ENCODE measurements at places on chromosomes 1 and 21.

DNA sequence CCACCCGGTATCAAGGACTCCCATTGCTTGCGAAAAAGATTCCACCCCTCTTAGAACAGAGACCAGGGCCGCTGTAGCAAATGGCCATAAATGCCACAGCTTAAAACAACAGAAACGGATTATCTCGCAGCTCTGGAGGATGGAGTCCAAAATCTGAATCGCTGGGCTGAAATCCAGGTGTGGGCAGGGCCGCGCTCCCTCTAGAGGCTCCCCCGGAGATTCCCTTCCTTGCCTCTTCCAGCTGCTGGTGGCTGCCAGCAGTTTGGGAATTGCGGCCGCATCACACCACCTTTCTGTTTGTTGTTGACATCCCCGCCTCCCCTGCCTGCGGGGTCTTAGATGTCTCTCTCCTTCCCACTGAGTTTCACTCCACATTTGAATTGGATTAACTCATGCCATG lies 15.6 kb downstream of the PDE9A start:
- DNase-seq: no peak
- H3K36me3 ChIP-seq: no peaks in the 10 kb centered on the region
- peaks cover 7% of the 10 kb centered on the region for H3K4me1 ChIP-seq

DNA sequence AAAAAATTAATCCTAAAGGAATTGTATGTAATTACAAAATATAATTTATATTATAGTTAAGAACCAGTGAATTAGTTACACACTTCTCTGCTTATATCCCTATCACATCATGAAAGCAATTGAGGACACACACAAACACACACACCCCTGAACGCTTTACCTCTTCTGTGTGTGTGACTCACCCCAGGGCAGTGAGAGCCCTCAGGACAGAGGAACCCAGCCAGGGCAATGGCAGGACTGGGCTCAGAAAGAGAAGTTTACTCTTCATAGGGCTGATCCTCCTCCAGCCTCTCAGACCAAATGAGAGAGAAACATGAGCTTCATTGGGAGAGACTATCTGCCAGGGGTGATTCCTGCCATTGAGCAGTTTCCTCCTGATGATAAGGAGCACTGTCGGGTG lies 38.1 kb downstream of the SLC44A3 start:
- H3K4me1 ChIP-seq: peaks cover 7% of the 10 kb centered on the region
- no peak overlapping the region for H3K4me3 ChIP-seq
- H3K27ac ChIP-seq: no peak overlapping the region

DNA sequence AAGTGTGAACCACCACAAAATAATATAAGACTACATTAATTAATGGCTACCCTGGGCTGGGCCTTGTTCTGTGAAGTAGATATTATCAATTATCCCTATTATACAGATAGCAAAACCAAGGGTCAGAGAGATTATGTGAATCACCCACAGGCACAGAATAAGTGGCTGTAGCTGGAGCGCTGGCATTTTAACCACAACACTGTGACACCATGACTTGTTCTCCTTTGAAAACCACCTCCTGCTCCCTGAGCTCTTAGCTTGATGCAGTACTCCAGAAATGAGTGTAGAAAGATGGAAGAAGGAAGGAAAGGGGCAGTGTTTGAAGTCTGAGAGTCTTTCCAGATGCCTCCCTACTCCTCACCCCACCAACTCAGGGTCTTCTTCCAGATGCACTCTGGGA lies 29.5 kb upstream of the JUN start:
- H3K4me1 ChIP-seq: peaks cover 36% of the 10 kb centered on the region
- DNase-seq: no peak
- H3K4me3 ChIP-seq: peak overlapping the region; percentile 74
- H3K36me3 ChIP-seq: no peaks in the 10 kb centered on the region
- peak overlapping the region; percentile 87 for H3K27ac ChIP-seq

- H3K27ac ChIP-seq: no peak overlapping the region
- no peak for DNase-seq
- H3K4me1 ChIP-seq: peaks cover 4% of the 10 kb centered on the region
- H3K4me3 ChIP-seq: no peak overlapping the region
- peaks cover 7% of the 10 kb centered on the region for H3K36me3 ChIP-seq
- no peaks in the 10 kb centered on the region for H3K27me3 ChIP-seq
These were observed 121.5 kb downstream of the CLIC6 start for GRCh38 chr21:34790341-34790740.

GRCh38 chr1:9121496-9122409 lies 7.1 kb downstream of the GPR157 start:
- peak; percentile 25 for DNase-seq
- H3K27ac ChIP-seq: peak overlapping the region; percentile 67
- H3K4me3 ChIP-seq: peak overlapping the region; percentile 36
- peaks cover 16% of the 10 kb centered on the region for H3K4me1 ChIP-seq

DNA sequence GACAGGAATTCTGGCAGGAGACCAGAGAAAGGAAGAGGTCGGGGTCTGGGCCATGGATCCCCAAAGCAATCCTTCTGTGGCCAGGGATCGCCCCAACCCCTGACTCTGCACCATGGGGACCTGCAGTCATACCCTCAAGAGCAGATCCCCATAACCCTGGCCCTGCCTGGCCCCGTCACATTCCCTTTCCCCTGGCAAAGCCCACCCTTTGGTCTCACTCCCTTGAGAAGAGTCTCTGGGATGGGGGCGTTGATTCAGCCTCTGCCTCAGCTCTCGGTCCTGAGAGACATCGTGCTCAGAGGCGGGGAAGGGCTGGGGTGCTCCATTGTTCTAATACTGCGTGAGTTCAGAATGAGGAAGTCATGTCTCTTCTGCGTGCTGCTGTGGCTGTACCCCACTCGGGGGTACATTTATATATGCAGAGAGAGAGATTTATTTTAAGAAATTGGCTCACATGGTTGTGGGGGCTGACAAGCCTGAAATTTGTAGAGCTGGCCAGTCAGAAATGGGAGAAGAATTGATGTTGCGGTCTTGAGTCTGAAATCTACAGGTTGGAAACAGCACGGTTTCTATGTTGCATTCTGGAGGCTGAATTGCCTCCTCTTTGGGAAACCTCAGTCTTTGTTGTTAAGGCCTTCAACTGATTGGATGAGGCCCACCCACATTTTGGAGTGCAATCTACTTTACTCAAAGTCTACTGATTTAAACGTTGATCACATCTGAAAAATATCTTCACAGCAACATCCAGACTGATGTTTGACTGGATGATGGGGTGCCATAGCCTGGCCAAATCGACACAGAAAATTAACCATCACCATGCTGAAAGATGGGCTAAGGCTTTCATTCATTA lies 4.2 kb upstream of the PADI2 start:
- no peaks in the 10 kb centered on the region for H3K36me3 ChIP-seq
- H3K4me3 ChIP-seq: no peak overlapping the region
- DNase-seq: no peak
- peaks cover 40% of the 10 kb centered on the region for H3K27me3 ChIP-seq

DNA sequence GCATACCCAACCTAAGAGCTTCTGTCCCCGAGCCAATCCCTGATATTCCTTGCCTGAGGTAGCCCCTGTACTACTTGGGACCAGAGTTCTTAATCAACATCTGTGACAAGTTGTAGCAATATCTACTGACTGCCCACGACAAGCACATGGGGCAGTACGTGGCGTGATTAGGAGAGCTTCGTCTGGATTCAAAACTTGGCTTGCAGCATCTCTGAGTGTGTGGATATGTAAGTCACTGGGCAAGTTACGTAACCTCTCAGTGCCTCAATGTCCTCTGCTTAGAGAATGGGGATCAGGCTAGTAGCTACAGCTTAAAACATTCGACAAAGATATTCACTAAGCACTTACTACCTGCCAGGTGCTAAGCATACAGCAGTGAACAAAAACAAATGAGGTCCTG lies 5.0 kb downstream of the HSPG2 start:
- H3K27me3 ChIP-seq: peaks cover 15% of the 10 kb centered on the region
- DNase-seq: no peak
- H3K36me3 ChIP-seq: peaks cover 4% of the 10 kb centered on the region
- H3K27ac ChIP-seq: no peak overlapping the region
- peaks cover 6% of the 10 kb centered on the region for H3K4me1 ChIP-seq

- no peaks in the 10 kb centered on the region for H3K27me3 ChIP-seq
- no peak overlapping the region for H3K4me3 ChIP-seq
- no peak for DNase-seq
- no peaks in the 10 kb centered on the region for H3K36me3 ChIP-seq
- H3K4me1 ChIP-seq: no peaks in the 10 kb centered on the region
These were observed 395.5 kb downstream of the USP25 start for GRCh38 chr21:16125274-16125673.

GRCh38 chr1:169884634-169885033 lies 9.1 kb downstream of the SCYL3 start:
- H3K36me3 ChIP-seq: peaks cover 5% of the 10 kb centered on the region
- H3K4me3 ChIP-seq: no peak overlapping the region
- DNase-seq: no peak
- no peaks in the 10 kb centered on the region for H3K27me3 ChIP-seq

DNA sequence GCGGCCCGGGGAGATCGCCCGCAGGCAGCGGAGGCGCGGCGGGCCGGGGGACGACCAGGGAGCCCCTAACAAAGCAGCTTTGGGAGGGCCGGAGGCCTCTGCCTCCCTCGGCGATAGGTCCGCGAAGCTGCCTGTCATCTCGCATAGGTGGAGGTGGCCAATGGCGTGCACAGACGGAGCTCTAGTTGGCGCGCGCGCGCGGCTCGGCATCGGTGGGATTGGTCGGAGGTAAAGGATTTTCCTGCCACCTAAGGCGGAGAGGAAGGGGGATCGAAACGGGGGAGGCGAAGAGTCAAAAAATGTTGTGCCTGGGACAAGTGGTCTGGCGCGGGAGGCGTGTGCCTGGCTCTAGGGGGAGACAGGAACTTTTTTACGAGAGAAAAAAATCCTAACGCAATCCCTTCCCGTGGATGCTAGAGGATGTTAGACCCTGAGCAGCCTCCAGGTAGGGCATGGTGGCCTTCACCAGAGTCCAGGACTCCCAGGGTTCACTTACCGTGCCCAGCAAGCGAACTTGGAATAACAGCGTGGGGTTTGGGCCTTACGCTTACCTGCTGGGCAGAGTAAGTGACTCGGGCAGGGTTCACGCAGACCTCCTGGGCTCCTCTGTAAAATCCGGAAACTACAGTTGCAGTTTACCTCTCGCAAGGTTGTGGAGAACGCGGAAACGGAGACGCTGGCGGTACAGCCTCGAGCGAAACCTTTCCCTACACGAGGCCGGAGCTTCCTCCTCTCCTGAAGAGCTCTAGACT lies 99.9 kb upstream of the SOD1 start:
- no peaks in the 10 kb centered on the region for H3K36me3 ChIP-seq
- peak overlapping the region; percentile 98 for H3K4me3 ChIP-seq
- peaks cover 13% of the 10 kb centered on the region for H3K4me1 ChIP-seq
- H3K27me3 ChIP-seq: peaks cover 15% of the 10 kb centered on the region
